ENCODE measurements at places on chromosomes 11 and 22. TPM values are rescaled to one million over a fixed set of nuclear protein-coding genes. Genes with fewer than 3 reads are reported as not detected.
A peak's percentile ranks its signal among the peaks of the same experiment; 100 is the strongest.

DNA sequence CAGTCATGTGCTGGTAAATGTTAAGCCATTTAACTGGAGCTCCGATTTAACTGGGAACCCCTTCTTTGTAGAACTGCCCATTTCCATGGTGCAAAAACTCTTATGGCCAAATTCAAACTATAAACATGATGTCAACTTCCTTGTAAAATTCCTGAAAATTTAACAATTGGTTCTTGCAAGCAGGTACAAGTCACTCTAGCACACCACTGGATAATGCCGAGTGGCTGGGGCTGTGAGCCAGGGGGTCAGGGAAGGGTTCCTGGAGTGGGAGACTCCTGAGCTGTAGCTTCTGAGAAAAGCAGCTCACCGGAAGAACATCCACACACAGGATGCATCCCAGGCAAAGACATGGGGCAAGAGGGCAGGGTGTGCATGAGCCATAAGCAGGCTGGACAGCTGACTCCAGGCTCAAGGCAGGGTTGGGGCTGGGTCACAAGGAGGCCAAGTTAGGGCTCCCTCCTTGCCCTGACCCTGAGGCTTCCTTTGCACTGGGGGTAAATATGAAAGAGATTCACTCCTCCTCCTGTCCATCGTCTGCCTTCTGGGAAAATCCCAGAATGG, 18.2 kb downstream of the P2RY2 start:
- DNase-seq: no peak

DNA sequence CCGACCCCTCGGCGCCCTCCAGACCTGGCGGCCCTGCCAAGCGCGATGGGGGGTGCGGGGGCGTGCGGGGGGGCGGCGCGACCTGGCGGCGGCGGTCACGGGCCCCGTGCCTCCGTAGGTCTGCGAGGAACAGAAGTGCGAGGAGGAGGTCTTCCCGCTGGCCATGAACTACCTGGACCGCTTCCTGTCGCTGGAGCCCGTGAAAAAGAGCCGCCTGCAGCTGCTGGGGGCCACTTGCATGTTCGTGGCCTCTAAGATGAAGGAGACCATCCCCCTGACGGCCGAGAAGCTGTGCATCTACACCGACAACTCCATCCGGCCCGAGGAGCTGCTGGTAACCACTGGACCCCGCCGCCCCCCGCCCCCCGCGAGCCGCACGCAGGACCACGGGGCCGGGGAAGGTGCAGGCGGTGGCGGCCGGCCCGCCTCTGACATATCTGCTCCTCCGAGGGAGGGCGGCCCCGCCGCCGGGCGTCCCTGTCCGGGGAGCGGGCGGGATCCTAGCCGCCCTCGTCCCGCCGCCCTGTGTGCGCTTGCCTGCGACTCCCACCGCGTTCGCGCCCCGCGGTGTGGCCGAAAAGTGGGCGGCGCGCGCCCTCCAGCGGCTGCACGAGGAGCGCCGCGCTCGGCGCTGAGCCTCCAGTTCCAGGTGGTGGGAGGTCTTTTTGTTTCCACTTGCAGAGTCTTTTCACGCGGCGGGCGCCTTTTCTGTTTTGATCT, 2.1 kb downstream of the CCND1 start:
- DNase-seq: peak; percentile 62

DNA sequence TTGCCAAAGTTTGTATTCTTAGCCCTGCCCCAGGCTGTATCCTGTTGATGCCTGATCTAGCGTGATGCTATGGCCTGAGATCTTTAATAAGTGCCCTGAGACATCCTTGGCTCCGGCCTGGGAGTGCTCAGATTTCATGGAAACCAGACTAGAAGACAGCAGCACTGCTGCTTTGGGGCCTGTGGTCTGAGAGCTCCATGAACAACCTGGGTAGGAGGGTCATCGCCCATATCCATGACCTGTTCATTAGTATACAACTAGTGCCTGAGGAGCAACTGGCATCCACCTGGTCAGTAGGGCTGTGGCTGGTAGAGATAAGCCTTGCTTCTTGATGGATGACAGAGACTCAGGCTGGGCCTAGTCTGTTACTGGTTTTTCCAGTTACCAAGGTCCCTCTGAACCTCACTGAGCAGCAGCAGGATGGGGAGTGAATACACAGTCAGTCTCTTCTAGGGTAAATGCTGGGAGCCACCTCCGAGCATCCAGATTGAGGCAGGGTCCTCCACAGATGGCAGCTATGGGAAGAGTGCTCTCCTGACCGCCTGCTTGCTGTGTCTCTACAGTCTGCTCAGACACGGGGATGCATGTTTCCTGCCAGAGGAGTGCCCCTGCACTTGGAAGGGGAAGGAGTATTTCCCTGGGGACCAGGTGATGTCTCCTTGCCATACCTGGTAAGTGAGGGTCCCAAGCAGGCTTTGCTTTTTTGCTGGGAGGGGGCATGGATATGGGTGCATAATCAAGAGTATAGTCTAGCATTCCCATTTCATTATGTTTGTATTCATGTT, 39.0 kb downstream of the OTOG start:
- DNase-seq: no peak

DNA sequence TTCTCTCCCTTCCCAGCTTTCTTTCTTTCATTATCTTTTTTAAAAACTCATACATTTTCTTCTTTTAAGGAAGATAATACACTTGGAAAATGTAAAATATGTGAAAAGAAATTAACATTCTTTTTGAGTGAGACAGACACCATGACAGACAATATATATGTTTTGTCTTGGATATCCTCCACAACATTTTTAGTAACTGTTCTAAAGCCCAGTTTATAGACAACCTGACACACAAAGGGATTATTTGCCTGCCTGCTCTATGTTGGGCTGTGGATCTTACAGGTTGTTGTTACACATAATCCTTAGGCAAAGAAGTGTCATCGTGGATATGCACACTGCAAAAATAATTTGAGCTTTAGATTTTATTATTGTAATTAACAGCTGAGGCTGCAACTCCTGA, 301.4 kb upstream of the PDGFD start:
- DNase-seq: no peak

- DNase-seq: peak; percentile 57
Observed at GRCh38 chr11:61828629-61829407, 718 bp downstream of the FADS2 start.

GRCh38 chr11:72038491-72038890, 39.8 kb downstream of the IL18BP start:
- no peak for DNase-seq

GRCh38 chr11:95776859-95777258, 12.7 kb downstream of the FAM76B start:
- no peak for DNase-seq

- DNase-seq: no peak
Observed at GRCh38 chr11:77249427-77249826, 52.1 kb downstream of the GDPD4 start.

DNA sequence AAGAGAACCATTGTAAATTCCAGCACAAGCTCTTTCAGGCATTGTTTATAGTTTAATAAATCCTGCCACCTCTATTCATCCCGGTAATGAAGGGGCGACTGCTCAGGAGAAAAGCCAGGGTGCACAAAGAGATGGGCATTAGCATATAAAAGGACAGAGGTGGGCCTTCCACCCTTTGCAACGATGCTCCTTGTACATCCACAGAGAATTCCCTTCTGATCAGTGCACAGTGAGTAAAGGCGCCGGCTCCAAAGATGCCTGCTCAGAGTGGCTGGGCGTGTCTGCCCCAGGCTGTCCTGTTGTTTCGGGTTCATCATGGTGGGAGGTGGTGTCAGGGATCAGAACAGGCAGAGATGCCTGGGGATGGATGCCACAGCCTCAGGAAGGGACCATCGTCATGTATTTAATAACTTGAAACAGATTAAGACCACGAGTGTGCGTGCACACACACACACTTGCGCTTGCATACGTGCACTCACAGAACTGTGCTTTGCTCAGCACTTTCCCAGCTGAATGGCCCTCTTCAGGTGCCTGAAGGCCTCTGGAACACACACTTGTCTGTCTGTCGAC, 305.0 kb downstream of the TBC1D22A start:
- DNase-seq: no peak

- DNase-seq: no peak
Observed at GRCh38 chr11:62024936-62025486, 57.6 kb upstream of the FTH1 start.

DNA sequence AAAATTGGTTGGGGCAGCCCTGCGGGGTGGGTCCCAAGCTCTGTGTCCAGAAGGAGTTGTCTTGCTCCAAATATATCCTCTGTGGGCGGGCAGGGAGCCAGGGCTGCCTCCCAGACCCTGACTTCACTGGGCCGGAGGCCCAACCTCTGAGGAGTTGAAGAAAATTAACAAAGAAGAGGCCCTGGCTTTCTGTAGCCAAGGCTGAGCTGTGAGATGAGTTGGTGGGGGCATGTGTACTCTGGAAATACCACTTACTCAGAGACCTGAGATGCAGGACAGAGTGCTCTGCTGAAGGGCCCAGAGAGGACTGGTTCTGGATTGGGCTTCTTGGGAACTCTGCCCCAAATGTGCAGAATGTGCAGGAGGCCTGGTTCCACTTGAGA, 96.3 kb downstream of the SWAP70 start:
- DNase-seq: no peak

DNA sequence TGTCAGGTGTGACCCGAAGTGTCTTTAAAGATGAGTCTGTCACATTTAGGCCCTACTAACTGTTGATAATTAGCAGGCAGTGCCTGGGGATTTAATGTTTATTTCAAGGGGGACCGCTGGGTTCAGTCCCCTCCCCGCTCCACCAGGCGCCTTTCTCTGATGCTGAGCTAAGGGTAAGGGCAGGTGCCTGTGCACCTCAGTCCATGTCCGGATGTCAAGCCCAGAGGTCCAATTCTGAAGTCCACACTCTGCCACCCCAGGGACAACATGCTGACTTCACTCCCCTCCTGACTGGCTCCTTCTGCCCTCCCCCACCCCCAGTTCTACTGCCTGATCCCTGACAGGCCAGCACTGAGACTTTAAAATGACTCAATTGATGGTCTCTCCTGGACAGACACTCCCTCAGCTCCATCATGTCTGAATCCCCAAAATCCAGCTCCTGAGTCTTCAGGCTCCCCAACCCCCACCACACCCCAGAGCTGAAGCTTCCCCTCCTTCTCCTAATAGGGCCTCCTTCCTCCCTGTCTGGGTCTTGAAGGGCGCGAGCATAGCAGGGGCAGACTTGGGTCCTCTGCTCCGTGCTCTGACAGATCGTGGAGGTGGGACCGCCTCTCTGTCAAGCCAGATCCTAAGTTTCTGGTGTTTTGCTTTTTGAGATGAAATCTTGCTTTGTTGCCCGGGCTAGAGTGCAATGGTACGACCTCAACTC, 49.8 kb upstream of the ANO1 start:
- no peak for DNase-seq

- DNase-seq: no peak
Observed at GRCh38 chr11:61131586-61131985, 29.3 kb downstream of the CD5 start.

- no peak for DNase-seq
Observed at GRCh38 chr22:19325296-19325948, 33.9 kb upstream of the CLTCL1 start.

DNA sequence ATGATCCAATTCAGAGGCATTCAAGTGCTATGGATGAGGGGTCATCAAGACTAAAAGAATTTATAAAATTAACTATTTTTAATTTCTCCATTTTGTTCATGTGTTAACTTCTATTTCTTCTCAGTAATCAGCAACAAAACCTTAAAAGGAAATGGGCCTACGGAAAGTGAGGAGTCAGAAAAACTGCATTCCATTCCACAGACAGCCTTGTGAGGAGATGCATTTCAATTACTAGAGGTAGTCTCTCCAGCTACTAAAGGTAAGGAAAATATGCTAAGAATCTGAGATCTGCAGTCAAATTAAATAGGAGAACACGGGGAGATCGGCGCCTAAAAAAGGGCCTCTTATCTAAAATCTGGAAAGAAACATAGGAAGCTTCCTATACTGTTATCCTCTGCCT, 661.7 kb downstream of the DLG2 start:
- no peak for DNase-seq

- DNase-seq: no peak
Observed at GRCh38 chr22:33519071-33519973, 401.0 kb downstream of the LARGE1 start.

- DNase-seq: no peak
Observed at GRCh38 chr11:110087812-110088534, 5.2 kb upstream of the ZC3H12C start.

GRCh38 chr11:15878756-15879155, 477.6 kb downstream of the SOX6 start:
- DNase-seq: no peak

DNA sequence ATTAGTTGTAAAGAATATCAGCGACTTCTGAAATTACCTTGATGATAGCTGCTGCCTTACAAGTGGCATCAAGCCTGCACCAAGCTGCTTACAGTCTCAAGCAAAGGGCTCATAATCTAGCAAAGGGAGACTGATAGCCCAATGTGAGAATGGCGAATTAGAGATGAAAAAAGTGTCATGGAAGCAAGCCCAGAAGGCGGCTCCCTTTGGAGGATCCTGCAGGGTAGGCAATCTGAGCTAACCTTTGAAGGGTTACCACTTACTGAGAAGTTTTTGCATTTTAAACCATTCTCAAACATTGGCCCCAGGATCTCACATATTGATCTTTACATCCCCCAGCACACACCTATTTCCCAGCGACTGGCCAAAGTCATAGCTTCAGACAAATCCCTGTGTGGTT, 18.5 kb downstream of the GAB2 start:
- no peak for DNase-seq

- DNase-seq: no peak
Observed at GRCh38 chr11:22432291-22433093, 94.3 kb downstream of the SLC17A6 start.

DNA sequence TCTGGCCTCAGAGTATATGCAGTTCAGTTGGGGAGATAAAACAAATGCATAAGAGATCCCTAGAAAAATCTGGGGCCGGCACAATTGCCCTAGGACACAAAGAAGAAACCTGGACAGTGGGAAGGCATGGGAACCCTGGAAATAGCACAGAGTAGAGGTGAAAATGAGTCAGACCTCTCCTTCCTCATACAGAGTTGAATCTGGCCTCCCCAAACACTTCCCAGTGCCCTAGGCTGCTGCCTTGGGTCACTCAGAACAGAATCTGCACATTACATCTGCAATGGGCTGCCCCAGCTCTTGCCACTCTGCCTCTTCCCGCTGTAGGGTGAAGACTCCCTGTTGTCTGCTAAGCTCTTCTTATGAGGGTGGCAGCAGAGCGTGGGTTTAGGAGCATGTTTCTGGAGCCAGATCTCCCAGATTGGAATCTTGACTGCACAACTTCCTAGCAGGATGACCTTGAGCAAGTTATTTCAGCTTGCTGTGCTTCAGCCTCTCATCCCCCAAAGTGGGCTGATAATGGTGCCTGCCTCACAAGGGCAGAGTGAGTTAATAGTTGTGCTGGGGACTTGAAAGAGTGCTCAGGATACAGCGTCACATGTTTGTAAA, 47.1 kb upstream of the NECTIN1 start:
- no peak for DNase-seq

Gene CADM1
- not detected for total RNA-seq

Gene SLCO2B1
- total RNA-seq: not detected

Gene MS4A3
- total RNA-seq: not detected

Gene LDHAL6A
- total RNA-seq: not detected

Gene VPS26B
- total RNA-seq: 43.2 TPM

Gene A4GALT
- not detected for total RNA-seq

Gene OR8K5
- not detected for total RNA-seq

Gene APOA1
- not detected for total RNA-seq

Gene TP53I11
- 5.7 TPM for total RNA-seq

Gene GGTLC3
- not detected for total RNA-seq
